ENCODE measurements at places on chromosomes 7 and 10.

DNA sequence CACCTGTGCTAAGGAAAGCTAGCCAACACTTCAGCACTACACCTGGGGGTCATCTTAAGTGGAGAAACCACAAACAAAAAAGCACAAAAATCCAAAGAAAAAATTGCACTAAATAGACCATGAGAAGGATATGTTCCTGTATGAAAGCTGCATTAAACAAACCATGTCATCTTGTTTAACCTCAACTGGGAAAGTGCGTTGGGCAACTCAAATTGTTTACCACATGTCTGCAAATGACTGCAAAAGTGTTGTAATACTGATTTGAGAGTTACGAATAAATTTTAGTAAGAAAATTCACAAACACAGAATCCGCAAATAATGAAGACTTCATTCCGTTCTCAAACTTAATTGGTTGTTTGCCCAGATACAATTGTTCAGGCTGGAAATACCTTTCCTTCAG, 111.9 kb upstream of the EGFR start:
- DNase-seq = no peak

GRCh38 chr10:118843647-118844265, 89.0 kb upstream of the CACUL1 start:
- DNase-seq = no peak

- no peak for DNase-seq
These were observed 34.2 kb downstream of the PARD3 start for GRCh38 chr10:34780818-34781380.

GRCh38 chr7:101933028-101933427, 115.6 kb downstream of the CUX1 start:
- DNase-seq = no peak

- no peak for DNase-seq
These were observed 3.2 kb upstream of the IGFBP3 start for GRCh38 chr7:45924283-45924682.

DNA sequence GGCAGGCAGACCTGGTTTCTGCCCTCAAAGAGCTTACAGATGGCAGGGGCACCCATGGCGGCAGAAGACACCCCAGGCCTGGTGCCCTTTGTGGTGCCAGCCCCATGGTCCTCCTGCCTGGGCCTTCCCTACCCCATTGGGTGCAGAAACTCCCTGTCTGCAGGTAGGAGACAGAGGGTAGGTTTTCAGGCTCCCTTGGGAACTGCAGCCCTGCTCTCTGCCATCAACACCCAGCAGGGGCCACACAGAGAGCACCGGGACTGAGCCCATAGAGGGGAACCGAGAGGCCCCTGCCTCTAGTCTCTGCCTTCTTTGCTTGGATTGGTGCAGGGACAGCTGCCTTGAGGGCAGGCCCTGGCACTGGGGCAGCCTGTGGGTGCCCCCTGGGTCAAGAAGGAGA, 52.6 kb downstream of the GTF2IRD1 start:
- no peak for DNase-seq

- no peak for DNase-seq
These were observed 127.4 kb downstream of the ZNF365 start for GRCh38 chr10:62501547-62501946.

DNA sequence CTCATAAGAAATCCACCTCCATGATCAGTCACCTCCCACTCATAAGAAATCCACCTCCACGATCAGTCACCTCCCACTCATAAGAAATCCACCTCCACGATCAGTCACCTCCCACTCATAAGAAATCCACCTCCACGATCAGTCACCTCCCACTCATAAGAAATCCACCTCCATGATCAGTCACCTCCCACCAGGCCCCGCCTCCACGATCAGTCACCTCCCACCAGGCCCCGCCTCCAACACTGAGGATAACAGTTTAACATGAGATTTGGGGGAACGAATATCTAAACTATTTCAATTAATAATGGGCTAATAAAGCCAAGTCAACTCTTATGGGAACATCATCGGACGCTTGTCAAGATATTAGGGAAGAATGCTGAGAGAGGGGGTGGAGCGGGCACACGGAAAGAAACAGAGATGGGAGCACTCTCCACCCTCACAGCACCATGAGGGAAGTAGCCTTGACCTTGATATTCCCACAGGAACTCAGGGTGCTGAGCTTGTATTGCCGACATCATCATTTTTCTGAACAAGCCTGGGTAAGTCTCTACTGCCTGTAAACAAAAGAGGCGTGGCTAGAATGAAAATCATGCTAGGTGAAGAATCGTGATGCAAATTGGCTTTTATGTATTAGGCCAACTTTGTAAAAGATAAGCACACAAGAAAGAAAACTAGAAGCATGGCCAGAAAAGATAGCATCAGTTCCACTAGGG, 303.5 kb upstream of the KLF6 start:
- no peak for DNase-seq

- no peak for DNase-seq
These were observed 672.2 kb upstream of the LRRN3 start for GRCh38 chr7:110418659-110419280.

GRCh38 chr7:106346678-106347217, 62.0 kb upstream of the NAMPT start:
- DNase-seq = no peak

GRCh38 chr7:129047761-129048160, 7.2 kb downstream of the TNPO3 start:
- no peak for DNase-seq

- no peak for DNase-seq
These were observed 40.5 kb upstream of the SLF2 start for GRCh38 chr10:100872034-100872791.

GRCh38 chr7:140326116-140326928, 72.0 kb downstream of the SLC37A3 start:
- DNase-seq = peak; percentile 63

- DNase-seq = no peak
These were observed 62.0 kb downstream of the CFAP58 start for GRCh38 chr10:104415526-104416165.

GRCh38 chr7:65463184-65463583, 89.5 kb downstream of the ZNF92 start:
- no peak for DNase-seq

- peak; percentile 29 for DNase-seq
These were observed 43.7 kb downstream of the CPVL start for GRCh38 chr7:29102558-29103151.

Measured in putamen (tissue), 1 donor.